AG09319 (cell line): ENCODE measurements at places on chromosomes 6 and 20.

DNA sequence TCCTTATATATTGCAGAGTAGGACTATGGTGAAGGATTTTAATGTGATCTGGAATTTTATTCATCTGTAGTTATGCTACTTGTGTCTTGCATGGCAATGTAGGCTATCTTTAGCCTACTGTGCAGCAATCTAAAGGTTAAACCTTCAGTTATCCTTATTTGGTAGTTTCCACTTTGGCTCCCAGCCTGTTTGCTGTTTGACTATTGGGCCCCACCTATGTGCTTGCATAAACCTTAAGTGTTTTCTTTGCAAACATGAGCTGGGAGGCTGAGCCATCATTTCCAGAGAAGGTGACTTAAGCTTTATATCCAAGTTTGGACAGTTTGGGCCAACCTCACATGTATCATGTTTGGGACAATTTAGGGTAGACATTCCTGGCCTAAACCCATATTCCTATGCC lies 537.5 kb downstream of the BTBD3 start:
- DNase-seq = no peak

GRCh38 chr6:167570460-167571400 lies 245.8 kb downstream of the TTLL2 start:
- no peak for DNase-seq

DNA sequence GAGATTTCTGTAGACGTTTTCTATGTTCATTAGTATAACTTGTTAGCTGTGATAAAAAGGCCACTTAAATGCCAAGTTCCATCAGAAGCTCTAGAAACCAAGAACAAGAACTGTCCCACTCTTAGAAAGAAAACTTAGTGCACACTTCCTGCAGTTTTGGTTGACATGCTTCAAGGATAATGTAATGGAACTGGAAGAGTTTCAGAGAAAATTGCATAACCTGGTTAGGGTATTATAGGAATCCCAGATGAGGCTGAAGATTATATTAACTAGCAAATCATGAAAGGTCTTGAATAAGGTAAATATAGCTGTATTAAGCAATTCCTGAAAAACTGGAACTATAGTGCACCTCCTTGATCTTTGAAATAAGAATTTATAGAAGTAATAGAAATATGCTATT lies 1.8 kb upstream of the PHACTR2 start:
- DNase-seq = no peak

GRCh38 chr20:47217482-47218446 lies 138.7 kb downstream of the ZMYND8 start:
- no peak for DNase-seq

DNA sequence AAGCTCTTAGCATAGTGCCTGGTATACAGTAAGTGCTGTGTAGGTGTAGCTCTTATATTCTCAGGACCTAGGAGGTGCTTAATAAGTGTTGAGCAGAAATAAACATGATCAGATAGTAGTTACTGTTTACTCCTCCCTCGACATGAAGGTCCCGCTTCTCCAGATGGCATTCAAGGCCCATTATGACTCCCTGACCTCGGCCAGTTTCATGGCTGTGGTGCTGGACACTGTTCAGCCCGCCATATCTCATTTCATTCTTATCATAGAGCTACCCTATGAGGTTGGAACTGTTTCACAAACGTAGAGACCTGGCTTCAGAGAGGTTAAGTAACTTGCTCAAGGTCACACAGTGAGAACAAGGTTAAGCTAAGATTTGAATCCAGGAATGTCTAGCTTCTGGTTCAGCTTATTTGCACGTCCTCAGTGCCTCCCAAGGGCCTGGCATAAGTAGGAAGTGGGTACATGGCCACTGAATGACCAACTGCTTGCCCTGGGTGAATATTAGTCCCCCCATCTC lies 39.0 kb downstream of the CD40 start:
- no peak for DNase-seq

GRCh38 chr6:112665114-112665513 lies 318.0 kb downstream of the RFPL4B start:
- DNase-seq = no peak

DNA sequence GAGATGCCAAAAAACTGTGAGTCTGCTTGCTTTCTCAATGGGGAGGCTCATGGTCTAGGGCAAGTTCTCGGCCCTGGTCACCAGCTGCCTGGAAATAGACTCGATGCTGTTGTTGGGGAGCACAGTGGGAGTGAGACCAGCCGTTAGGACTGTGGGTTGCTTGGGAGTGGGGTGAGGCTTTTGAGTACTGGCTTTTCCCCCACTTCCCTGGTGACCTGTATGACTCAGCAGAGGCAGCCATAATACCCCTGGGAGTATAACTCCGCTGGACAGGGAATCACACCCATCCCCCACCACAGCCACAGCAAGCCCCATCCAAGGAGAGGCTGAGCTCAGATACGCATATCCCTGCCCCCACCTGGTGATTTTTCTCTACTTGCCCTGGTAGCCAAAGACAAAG lies 48.9 kb upstream of the OGFRL1 start:
- DNase-seq = no peak

GRCh38 chr6:117072781-117073180 lies 192.6 kb upstream of the VGLL2 start:
- DNase-seq = no peak

DNA sequence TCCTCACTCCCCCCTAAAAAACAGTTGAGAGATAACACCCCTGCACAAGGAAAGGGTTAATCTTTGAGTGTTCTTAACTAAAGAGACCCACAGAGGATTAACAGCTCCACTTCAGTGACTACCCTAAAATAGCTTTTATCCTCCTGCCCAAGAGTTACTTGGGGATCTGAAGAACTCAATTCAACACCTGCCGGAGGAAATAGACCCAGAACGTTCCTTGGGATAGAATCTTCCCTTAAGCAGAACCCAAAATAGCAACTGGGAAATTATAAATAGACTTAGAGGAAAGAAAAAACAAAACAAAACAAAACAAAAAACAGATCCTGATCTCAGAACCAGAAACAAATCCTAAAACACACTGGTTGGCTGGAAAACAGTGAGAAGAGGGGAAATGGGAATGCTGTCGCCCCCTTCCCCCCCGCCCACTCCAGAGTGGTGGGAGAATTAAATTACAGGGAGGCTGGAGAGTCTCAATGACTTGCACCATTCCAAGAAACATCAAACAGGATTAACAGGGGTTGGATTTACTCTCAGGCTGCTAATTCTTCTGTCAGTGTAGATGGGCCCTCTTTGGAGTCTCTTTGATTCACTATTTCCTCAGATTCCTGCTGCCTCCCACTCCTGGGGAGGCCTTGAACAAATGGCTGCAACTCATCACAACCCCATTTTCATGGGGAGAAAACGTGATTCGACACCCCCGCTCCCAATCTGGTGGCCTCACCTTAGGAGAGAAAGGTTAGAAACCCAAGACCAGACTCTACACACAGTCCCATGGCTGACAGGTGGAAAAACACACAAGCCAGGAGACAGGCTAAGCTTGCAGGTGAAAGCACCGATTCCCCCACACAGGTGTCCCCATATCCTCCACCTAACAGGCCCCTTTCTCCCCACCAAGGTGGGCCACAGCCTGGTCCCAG lies 1.4 kb downstream of the PLAGL2 start:
- DNase-seq = no peak

GRCh38 chr20:57847104-57847503 lies 137.3 kb upstream of the PMEPA1 start:
- no peak for DNase-seq

DNA sequence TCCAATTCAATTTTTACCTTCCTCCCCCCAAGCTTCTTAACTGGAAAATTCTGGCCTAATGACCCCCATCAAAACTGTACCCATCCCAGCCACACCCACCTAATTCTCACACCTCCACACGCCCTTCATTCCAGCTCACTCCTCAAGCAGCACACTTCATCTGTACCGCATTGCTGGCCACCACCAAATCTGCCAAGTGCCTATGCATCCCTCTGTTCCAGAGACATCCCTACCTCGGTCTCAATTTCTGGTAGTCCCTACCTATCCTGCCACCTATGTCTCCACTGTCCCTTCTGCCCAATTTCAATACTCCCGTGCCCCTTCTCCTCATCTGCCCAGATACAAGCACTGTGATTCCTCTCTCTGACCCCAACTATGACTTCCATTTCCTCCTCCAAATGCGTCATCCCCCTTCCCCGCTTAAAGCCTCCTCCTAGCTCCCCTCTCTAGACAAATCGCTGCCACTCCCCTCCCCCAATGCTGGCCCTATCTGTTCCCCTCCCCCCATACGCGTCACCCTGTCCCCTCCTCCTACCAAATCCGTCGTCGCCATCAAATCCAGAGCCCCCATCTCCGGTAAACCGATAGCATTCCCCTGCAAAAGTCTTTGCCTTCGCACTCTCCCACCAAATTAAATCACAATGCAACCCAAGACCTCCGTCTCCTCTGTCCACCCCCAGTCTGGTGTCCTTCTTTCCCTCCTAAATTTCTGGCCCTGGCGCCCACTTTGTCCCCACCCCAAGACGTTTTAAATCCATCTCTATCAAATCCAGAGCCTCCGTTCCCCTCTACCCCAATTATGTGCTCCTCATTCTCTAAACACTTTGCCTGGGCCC lies 1.2 kb downstream of the MTCH1 start:
- peak; percentile 35 for DNase-seq

DNA sequence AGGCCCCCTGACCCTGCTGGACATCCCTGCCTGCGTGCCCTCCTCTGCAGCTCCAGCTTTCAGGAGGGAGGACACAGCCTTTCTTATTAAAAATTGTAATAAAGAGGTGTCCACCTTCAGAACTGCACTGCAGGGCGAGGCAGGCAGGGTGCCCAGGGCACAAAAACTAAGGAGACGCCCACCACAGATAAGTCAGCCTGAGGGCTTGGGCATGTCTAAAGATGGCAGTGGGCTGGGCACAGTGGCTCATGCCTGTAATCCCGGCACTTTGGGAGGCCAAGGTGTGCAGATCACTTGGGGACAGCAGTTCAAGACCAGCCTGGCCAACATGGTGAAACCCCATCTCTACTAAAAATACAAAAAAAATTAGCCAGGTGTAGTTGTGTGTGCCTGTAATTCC lies 7.0 kb upstream of the C20orf144 start:
- DNase-seq = no peak

DNA sequence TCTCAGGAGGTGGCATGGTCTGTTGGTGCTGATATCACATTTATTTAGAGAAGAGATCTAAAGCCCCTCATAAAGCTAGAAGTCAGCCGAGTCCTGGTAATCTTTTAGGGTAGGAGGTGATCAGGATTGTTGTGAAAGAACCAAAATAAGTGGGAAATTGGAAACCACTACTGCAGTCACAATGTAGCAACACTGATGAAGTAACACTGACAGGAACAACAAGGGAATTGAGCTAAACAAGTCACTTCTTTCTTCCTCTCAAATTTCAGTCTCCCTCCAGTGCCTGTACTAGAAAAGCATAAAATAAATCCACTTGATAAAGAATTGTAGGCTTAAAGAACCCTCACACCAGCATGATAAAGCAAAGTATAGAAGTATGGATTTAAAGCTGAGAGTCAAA lies 1509.0 kb downstream of the GRIK2 start:
- DNase-seq = no peak

GRCh38 chr20:13147971-13148370 lies 73.1 kb upstream of the ISM1 start:
- no peak for DNase-seq

DNA sequence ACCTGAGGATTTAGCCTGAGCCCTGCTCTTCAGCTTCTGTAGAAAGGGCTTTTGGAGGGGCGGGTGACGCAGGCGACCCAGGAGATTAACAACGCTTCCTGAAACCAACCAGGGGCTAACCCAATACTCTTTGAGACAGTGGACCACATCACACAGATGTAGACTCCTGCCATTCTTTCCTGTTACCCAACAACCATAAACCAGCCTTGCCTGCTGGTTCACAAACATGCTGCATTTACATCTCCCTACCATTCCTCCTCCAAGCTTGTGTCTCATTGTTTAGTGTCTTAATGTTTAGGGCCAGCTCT lies 28.3 kb downstream of the PPP1R16B start:
- no peak for DNase-seq

DNA sequence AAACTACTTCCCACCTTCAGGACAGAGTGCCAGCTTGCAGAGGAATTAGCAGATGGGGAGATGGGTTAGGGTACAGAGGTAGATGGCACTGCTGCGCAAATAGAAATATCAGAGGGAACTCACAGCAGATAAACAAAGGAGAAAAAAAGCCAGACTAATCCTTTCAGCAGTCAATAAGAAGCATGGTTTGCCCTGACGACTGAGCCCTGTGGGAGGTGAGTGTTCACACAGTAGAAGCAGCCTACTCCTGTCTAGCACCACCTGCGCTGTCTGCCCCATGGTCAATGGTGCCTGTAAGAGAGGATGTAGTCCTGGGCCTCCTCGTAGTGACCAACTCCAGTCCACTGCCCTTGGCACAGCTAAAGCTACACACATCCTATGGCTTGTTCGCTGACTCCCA lies 174.1 kb downstream of the IBTK start:
- DNase-seq = no peak

DNA sequence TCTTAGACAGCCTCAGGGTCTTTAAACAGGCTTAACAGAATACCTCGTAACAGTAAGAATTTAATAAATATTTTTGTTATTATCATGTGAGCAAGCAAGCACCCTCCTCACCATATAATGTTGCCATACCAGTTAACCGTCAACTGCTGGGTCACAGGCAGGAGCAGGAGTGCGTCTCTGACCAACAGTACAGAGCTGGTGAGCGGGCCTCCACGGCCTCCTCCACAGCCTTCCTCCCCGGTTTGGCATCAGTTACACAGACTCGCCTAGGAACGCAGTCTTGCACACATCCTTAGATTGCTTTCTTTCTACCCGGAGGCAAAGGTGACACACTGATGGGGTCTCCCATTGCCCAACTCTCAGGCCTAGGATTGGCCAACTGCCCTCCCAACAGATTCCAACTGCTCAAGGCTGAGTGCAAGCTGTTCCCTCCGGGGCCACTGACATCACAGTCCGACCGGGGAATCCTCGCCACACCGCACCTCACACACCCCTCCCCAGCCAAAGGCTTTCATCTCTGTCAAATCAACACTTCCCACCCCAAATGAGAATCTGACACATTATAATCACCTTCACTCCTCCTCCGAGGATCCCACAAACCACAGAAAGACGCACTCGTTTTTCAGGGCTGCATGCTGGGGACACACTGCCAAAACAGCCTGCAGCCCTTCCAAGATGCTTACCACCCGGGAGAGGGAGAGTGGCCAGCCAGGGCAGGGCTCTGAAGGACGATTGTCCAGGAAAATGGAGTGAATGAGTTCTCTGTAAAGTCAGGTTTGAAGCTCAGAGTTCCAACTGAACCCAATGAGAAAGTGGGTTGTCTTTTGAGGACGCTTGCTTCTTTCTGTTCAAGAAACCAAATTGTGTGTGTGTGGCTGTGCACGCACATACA lies 63.2 kb downstream of the PDE10A start:
- DNase-seq = no peak

- DNase-seq = no peak
Observed at GRCh38 chr20:49671433-49671832, 42.2 kb downstream of the B4GALT5 start.
